ENCODE measurements at places on chromosomes 4 and X.

DNA sequence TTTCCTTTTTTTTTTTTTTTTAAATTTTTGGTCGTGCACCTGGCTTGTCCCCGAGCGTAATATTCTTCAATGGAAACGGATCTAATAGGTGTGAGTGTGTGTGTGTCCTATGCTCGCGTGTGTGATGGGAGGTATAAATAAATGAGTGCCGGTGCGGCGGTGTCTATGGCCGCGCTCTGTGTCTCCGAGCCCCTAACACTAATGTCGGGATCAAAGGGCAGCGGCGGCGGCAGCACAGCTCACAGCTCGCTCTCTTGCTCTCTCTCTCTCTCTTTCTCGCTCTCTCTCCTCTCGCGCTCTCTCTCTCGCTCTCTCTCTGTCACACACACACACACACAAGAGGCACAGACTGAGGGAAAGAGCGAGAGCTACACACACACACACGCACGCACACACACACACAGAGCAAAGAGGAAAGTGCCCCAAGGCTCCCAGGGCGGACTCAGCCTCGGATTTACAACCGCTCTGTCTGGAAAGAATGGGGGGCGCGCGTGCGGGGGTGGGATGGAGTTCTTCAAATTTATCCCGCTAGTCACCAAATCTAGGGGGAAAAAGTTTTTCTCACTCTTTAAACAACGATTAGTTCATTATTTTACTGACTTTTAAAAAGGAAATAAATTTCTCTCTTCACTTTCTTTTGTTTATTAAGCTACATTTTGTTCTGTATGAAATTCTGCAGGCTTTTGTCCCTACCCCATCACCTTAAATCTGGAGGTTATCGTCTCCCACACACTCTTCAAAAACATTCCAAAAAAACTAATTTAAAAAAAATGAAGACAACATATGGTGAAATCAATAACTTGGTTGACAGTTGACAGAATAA, at the start of gene ZNF827:
Gene ZNF827, minus strand, starts transcription at position 206 of the 823 bp plus-strand sequence. CDS start 416 bp downstream, outside the sequence.
- ATAC-seq, result peak; percentile 39

DNA sequence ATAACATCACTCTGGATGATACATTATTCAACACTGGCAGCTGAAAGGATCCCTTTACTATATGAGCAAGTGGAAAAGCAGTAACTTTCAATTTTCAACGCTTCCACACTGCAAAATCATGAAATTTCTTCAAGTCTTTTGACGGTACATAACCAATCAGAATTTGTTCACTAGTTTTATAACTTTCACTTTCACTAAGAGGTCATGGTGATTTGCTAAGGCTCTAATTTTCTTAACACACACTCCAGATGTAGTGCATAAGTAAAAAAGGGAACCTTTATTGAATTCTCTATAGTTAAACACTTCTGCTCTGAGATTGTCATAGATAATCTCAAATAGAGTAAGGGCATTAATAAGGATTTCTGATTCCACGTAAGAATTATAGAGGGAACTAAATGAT, 4.1 kb downstream of the ARMCX2 start:
- ATAC-seq, result no peak

GRCh38 chr4:85860066-85860740, 385.3 kb downstream of the ARHGAP24 start:
- no peak for ATAC-seq

DNA sequence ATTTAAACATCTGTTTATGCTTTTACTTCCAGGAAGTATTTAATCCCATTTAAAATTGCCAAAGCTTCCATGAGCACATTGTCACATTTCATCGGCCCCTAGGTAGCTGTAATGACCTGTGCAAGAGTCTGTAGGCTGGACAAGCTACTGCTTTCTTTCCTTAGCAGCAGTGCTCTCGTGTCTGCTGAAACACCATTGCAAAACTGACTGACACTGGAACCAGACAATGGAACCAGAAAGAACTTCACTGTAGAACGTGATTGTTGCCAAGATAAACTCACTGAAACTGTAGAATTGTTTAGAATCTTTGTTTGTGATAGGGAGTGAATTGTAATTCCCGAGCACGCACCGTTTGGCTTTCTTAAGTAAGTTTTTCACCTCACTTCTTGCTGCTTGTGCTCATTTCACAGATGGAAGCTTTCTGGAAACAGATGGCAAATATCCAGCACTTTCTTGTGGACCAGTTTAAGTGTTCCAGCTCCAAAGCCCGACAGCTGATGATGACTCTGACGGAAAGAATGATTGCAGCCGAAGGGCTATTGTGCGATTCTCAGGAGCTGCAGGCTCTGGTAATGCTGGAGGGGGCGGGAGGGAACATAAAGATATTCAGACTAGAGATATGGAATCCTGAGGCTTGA, 36.9 kb downstream of the EVC start:
- no peak for ATAC-seq

- ATAC-seq, result no peak
Measured at GRCh38 chr4:188282471-188283232, 143.4 kb downstream of the TRIML1 start.

DNA sequence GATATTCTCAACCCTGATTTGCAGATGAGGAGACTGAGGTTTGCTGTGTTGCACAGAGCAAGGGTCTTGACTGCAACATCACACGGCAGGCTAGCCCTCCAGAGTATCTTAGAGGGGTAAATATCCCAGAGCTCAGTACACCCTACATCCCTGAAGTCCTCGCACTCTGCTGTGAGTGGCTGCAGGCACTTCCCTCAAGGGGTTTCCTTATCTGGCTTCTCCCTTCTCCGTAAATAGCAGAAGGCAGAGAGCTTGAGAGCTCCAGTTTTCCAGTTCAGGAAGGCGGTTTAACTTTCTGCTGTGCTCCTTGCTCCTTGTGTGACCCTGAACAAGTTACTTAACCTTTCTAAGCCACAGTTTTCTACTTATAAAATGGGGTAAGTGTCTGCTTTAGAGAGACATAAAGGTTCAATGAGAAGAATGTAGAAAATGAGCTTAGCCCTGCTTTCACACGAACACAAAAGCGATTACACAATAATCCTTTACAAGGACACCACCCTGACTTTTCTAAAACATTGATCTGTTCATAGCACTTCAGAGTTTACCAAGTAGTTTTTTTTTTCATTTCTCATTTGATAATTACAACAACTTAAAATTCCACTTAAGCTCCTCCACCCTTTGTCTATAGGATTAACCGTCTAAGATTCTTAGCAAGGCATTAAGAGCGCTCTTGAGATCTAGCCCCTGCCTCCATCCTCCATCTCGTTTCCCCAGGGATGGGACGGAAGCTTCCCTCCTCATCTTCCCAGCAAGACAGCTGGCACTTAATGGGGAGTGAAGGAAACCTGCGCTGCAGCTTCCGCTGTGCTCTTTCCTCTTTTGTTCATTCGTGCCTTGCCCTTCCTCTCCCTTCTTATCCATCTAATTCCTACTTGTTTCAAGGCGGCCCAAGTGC, 68.4 kb downstream of the TAPT1 start:
- ATAC-seq, result no peak

GRCh38 chrX:106952988-106953387, 32.8 kb downstream of the CLDN2 start:
- ATAC-seq, result no peak

GRCh38 chrX:65697211-65697641, 29.8 kb downstream of the MSN start:
- no peak for ATAC-seq

DNA sequence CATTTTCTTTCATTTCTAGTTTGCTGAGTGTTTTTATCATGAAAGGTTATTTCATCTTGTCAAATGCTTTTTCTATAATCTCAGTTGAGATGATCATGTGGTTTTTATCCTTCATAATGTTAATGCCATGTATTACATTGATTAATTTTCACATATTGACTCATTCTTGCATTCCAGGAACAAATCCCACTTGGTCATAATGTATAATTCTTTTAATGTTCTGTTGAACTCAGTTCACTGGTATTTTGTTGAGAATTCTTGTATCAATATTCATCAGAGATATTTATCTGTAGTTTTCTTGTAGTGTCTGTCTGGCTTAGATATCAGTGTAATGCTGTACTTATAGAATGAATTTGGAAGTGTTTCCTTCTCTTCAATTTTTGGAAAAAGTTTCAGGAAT, 16.7 kb upstream of the LHFPL1 start:
- ATAC-seq, result no peak

- ATAC-seq, result no peak
Measured at GRCh38 chrX:21632027-21632426, 26.1 kb downstream of the KLHL34 start.
